Uterus (tissue), 4 donors: ENCODE measurements at places on chromosomes 6 and 20. TPM values are rescaled to one million over a fixed set of nuclear protein-coding genes. Genes with fewer than 3 reads are reported as not detected.

- no peak for DNase-seq
Observed at GRCh38 chr20:33444797-33445560, 1.4 kb upstream of the SNTA1 start.

Gene HLA-C
- 650 TPM for total RNA-seq

Gene CRISP3
- total RNA-seq, result not detected

DNA sequence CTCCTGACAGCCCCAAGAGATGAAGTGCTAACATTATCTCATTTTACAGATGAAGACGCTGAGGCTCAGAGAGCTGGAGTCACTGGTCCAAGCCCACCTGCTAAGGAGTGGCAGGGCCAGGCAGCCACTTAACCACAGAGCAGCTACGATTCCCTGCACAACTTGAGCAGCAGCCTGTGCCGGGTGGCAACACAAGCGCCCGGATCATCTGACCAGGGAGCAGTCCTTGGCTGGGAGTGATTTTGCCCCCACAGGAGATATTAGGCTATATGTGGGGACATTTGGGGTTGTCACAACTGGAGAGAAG is 93.2 kb upstream of the PTPN1 start:
- DNase-seq, result no peak

GRCh38 chr20:20463933-20464374 is 96.0 kb downstream of the INSM1 start:
- no peak for DNase-seq

DNA sequence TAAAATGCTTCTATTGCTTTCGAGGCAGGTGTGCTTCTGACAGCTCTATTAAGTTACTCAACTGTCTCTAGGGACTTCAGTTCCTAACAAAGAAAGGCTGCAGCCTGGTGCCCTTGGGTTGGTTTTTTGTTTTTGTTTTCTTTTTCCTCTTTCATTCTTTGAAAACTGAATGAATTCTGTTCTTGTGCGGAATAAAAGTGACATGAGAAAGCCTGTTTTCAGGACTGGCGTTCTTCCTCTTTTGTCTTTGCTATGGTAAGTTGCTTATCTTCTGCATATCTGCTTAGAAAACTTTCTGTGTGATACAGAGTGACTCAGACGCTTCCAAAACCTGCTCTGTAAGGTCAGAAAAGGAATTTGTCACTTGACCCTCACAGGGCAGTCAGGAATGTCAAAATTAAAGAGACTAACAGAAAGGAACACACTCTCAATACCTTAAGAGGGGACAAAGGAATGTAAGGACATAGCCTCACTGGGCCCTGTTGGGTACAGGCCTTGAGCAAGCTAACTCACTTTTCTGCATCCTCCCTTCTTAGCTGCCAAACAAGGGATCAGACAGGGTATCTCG is 56.2 kb upstream of the NHSL1 start:
- DNase-seq, result no peak

GRCh38 chr20:46900826-46901225 is 6.2 kb downstream of the EYA2 start:
- DNase-seq, result no peak

- no peak for DNase-seq
Observed at GRCh38 chr6:152314483-152314832, 322.7 kb downstream of the SYNE1 start.

Gene PCSK2
- total RNA-seq, result not detected

DNA sequence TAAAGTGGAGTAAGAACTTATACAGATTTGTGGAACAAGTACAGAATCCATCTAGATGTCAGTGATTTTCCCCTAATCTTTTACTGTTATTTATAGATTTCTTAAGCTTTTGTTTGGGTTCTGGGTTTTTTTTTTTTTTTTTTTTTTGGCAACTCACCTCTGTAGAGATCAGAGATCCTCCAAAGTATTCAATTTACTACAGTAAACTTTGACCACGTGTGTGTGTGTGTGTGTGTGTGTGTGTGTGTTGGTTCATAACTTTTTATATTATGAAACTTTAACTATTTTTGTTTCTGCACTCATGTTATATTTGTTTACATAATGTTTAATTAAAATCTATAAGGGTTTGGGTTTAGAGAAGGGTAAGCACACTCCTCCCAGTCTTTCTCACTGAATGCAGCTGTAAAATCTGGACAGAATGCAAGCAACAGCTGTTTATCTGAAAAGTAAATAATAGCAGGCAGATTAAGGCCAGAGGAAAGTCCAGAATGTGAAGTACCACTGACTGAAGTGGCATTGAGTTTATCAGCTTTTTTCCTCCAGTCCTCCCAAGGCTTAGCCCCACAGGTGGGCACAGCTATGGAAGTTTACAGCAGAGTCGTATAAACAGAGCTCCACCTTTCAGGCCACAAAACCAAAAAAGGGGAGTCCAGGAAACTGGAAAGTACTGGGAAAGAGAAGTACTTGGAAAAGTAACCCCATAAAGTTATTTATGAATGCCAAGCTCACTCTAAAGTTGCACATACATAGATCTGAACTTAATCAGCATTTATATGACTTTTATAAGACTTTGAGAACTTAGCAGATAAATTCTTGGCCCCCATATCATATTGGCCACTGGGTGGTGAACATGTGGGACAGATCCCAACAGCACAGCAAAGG is 43.0 kb upstream of the CD2AP start:
- DNase-seq, result no peak

GRCh38 chr6:84150705-84151104 is 76.7 kb downstream of the CEP162 start:
- no peak for DNase-seq

- no peak for DNase-seq
Observed at GRCh38 chr20:9415426-9415825, 99.0 kb upstream of the LAMP5 start.

- no peak for DNase-seq
Observed at GRCh38 chr6:147106759-147107401, 97.3 kb upstream of the STXBP5 start.

Gene ZNF831
- total RNA-seq, result 0.21 TPM

Gene GPX5
- total RNA-seq, result not detected

- DNase-seq, result no peak
Observed at GRCh38 chr6:19849755-19850154, 12.6 kb downstream of the ID4 start.

GRCh38 chr20:10864076-10864672 is 190.4 kb upstream of the JAG1 start:
- no peak for DNase-seq

Gene PI16
- total RNA-seq, result 1.2 TPM

DNA sequence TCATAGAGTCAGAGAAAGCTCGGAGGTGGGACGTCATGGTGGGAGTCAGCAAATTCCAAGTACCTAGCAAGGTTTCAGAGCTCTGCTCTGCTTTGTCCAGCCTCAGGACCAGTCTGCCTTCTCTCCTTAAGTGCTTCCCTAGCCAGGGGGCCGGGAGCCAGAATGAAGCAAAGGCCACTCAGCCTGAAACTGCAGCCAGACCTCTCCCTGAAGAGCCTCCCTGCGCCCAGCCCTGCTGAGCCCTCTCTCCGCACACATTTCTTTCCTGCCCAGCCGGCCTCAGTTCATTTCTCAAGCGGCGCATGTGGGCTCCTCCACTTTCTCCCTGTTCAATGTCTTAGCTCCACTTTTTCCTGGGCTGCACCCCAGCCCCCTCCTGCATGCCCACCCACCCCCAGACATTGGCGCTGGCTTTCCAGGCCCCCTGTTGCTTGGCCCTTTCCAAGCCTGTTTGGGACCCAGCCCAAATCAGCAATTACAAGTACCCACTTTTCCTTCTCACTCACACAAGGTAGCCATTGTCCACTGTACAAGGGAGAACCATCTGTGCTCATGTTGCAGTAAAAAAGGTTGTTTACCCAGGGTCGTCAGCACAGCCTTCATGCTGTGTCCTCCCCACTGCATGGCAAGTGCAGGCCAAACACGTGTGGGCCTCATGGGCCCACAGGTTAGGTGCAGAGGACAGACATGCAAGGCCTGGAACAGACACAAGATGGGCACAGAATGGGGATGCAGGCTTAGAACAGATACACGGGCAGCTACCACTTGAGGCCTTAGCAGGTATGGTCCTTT is 147.1 kb downstream of the MRPL14 start:
- DNase-seq, result no peak

Gene HUS1B
- total RNA-seq, result 2.8 TPM

DNA sequence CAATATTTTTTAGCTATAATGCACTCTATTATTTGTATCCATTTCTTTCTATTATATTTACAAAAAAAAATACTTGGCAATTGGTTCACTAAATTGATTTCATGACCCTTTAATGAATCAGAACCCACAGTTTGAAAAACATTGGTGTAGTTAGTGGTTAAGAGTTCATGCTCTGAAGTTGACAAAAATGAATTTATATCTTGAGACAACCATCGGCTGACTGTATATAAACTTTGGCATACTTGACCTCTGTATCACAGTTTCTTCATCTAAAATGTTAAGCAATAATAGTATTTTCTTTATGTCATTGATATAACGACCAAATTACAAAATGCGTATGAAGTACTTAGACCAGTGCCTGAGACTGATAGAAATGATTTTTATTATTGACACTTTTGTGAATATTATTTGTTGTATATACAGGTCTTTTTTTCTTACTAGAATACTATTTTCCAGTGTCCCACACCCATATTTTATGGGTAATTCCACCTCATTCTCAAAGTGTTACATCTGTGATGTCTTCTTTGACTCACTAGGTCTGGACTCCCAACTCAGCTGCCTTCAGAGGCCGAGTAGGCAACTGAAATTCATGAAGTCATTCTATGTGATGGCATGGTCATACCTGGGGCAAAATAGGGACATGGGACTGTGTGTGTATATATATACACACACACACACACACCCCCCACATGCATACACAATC is 459.2 kb downstream of the RFPL4B start:
- DNase-seq, result no peak

Gene CARMIL1
- 17.4 TPM for total RNA-seq

DNA sequence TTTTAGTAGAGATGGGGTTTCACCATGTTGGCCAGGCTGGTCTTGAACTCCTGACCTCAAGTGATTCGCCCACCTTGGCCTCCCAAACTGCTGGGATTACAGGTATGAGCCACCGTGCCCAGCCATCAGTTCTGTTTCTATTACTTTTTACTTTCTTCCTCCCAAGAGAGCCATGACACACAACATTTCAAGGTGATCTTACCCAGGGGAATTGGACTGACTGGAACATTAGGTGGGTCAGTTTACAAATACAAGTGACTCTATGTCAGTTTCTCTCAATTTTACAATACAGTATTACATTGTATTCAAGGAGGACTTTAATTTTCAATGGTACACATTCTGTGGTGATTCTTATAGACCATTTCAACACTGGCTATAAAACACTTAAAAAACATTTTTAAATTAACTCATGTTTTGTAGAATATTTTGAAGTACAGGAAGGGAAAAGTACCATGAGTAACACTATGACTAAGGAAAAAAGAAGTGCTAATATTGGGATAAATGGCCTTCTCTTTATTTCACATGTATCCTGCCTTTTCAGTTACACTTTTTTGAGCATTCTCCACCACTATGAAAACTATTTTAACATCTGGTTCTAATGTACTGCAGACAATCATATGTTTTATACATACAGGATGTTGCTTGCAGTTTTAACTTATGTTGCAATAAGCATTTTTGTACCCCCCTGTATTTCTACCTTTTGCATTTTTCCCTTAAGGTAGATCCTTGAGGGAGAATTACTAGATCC is 8.4 kb downstream of the TPBG start:
- DNase-seq, result no peak

- DNase-seq, result no peak
Observed at GRCh38 chr20:54292185-54292584, 84.3 kb downstream of the PFDN4 start.

- no peak for DNase-seq
Observed at GRCh38 chr6:28349344-28349891, 329 bp upstream of the ZKSCAN3 start.

Gene INSM1
- total RNA-seq, result not detected

DNA sequence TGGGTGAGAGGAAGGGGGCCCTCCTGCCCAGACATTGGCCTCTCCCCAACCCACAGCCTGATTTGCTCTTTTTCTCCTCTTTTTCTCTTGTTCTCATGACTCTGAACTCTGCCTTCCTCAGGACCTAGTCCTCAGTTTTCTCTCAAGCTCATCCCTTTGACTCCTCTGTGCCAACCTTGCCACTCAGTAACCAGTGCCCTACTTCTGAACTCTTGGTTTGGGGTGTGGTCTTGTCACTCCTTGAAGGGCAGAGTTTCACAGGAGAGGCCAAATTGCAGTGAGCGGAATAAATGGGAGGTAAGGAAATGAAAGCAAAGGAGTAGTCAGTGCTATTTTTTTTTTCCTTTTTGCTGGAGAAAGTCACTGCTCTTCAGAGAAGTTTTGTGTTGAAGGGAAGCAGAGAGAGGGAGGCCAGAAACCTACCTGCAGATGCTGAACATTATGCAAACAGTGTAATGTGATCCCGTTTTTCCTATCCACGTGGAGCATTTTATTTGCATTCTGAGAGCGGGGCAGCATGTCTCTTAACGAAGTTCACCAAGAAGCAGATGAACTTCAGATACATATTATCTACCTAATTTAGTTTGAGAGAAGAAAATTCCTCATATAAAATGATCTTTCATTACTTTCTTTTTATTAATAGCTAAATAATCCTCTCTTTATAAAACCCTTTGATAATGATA is 26.9 kb downstream of the CFAP61 start:
- no peak for DNase-seq

- no peak for DNase-seq
Observed at GRCh38 chr20:56430461-56430860, 18.4 kb downstream of the CASS4 start.

Gene CFB
- total RNA-seq, result 32.6 TPM

- DNase-seq, result no peak
Observed at GRCh38 chr6:100188754-100189153, 194.7 kb upstream of the MCHR2 start.

Gene OGFRL1
- total RNA-seq, result 14.9 TPM
